ENCODE measurements at places on chromosomes 4 and X. TPM values are rescaled to one million over a fixed set of nuclear protein-coding genes. Genes with fewer than 3 reads are reported as not detected.

Gene CSN1S1
- not detected for total RNA-seq

Gene PNMA6F
- total RNA-seq = not detected

GRCh38 chr4:56375458-56375857 lies 11.8 kb downstream of the AASDH start:
- DNase-seq = no peak

DNA sequence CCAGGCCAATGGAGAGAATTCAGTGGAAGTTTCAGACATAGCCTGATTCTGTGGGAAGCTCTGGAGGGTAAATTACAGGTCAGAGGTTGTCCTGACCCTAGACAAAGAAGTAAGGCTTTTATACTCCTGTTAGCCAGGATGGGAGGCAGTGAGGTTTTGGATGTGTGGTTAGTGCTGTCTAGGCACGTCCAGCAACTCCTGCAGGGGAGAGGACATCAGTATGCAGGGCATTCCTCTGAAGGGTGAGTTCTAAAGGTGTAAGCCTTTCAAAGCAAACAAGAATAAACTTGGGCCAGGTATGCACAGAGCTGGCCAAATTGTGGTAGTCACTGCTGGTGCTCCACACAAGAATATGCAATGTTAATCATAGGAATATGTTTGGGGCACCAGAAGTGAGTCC lies 562.5 kb downstream of the CCSER1 start:
- DNase-seq = no peak

DNA sequence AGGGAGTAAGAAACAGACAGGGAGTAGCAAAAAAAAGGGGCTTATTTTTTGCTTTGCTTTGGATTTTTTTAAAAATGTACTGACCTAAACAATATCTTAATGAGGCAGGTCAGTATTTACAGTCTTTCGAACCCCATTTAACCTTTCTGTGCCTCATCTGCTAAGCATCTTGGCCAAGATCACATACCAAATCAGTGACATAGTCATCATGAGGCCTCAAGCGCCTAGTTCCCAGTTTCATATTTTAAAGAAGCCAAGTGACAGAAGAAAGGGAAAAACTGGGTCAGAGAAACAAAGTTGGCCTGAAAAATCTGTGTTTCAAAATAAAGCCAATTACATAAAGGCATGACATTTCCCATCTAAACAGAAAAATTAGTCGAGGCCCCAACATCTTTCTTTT lies 94.6 kb upstream of the WDR44 start:
- DNase-seq = no peak

- peak; percentile 72 for DNase-seq
Observed at GRCh38 chr4:83112678-83113428, 1.7 kb downstream of the PLAC8 start.

DNA sequence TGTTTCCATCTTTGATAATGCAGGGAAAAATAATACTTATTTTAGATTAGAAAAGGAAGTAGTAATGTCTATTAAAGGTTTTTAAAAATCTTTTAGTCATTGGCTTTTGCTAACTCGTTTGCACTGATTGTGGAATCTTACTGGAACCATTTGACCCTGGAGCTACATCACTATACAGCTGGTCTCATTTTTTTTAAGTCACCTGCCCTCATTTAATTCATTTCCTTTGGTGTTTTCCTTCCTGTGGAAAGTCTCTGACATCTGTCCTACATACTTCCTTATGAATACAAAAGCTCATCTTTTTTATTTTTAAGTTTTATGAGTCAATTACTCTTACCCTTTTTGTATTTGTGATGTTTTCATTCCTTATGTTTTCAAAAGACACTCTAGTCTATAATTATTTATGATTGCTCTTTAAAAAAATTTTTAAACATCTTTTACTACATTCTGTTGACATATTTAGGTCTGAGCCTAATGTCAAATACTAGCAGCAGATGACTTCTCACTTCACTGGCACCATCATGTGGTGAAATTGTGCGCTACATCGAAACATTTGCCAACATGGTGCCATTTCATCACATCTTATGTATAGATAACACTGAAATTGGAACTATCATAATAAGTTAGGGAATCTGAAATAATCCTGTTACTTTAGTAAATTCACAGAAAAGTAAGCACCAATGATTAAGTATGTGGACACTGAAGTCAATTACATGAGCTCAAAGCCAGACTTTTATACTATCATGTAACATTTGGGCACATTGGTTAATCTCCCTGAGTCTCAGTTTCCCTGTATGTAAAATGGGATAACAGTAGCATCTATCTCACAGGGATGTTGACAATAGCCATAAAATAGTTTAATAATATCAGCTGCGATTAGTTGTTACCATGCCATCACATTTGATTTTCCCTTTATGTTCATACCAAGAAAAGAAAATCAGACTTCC lies 9.4 kb upstream of the MMAA start:
- no peak for DNase-seq

DNA sequence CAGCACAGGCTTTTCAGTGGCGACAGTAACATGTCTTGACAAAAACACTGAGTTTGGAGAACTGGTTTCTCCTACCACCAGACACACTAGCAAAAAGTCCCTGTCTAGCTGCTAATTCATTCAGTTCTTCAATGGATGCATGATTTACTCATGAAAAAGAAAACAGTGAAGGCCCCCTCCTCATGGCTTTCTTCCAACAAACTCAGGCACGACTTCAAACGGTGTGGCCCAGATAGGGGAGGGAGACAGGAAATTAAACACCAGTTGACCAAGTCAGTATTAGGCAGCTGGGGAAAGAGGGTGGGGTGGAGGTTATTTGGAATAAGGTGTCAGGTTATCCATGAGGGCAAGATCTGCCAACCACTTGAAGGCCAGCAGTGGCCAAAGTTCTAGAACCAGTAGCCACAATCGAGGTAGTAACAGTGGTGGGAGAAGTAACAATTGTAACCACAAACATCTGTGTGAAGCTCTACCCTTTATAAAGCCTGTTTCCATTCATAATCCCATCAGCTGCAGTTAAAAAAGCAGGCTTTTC lies 60.2 kb downstream of the SEPSECS start:
- DNase-seq = no peak

GRCh38 chr4:144357975-144358374 lies 217.5 kb upstream of the GYPA start:
- no peak for DNase-seq

DNA sequence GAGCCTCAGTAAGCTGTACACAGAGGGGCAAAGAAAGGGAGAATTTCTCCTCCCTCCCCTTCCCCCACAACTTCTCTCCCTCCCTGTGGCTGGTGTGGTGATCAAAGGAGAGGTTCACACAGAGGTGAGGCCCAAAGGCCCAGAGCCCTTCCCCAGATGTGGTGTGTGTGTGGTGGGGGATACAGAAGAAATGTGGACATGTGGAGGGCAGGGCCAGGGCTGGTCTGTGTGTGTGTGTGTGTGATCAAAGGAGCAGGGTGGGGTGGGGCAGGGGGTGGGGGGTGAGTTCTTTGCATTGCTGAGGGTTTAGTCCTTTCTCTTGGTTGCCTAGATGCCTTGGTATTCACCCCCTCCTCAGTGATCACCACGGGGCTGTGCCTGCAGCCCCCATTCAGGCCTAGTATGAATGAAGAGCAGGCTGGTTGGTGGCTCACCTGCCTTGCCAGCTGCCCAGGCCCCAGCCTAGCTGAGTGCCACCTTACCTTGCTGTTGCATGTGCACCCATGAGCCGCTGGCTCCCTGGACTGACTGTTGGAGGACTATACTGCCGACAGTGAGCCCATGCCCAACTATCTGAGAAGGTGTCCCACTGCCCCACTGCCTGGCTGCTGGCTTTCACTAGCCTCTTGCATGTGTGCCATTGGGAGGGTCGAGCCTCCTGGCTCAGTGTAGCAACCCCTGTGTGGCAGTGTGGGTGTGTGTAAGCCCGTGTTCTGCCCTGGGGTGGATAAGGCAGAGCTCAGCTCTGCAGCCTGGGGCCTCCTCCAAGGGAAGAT lies 101.9 kb downstream of the EFNB1 start:
- DNase-seq = no peak

GRCh38 chr4:20572976-20573375 lies 127.3 kb upstream of the PACRGL start:
- DNase-seq = no peak

GRCh38 chr4:189202869-189203271 lies 737.8 kb upstream of the FRG1 start:
- DNase-seq = no peak

DNA sequence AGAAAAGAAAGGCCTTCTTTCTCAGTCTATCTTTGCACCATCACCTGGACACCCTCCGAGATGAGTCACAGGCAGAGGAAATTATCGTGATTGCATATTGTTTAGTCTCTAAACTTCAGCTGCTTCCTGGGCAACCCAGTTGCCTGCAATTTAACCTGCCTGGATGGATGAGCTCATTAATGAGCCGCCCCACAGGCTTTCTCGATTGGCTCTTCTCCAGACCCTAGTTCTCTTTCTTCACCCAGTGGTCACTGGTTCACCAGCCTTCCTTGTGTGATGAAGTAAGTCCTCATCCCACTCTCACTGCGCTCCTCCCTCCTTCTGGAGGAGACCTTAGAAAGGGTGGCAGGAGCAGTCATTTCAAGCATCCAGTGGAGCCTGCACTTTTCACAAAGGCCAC lies 94.4 kb downstream of the SOWAHB start:
- peak; percentile 68 for DNase-seq
